ENCODE measurements at places on chromosomes 16 and 17.
A peak's percentile ranks its signal among the peaks of the same experiment; 100 is the strongest.

DNA sequence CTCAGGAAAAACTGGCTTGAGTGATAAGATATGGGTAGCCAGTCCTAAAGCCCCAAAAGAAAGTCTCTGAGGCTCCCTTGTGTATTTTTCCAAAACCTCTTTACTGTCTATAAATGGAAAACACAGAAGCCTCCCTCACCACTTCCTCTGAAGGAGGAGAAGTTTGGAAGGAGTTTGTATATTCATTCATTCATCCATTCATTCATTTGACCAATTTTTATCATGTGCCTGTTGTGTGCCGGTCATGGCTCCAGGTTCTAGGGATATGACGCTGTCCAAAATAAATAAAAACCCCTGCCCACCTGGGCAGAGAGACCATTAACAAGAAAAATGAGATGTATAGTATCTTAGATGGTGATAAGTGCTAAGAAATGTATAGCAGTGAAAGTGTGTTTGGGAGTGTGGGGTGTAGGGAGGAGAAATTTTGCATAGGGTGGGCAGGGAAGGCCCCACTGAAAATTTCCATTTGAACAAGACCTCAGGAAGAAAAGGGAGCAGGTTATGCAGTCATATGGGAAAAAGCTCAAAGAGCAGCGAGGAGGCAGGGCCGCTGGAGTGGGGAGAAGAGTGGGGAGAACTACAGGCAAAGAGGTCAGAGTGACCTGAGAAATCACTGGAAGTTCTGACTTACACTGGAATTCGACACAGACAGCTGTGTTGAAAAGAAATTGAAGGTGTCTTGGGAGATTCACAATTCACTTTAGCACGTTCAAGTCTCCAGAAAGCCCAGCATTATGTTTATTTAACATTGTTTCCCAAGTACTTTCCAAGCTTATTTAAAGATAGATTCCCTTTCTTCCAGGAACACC, 6.1 kb upstream of the WIPI1 start:
- no peak for DNase-seq

GRCh38 chr17:36643086-36643685, 41.8 kb downstream of the MRM1 start:
- DNase-seq = no peak

- DNase-seq = no peak
These were observed 295.3 kb upstream of the MAF start for GRCh38 chr16:79895917-79896203.

GRCh38 chr17:81053041-81053970, 18.4 kb downstream of the BAIAP2 start:
- DNase-seq = no peak

DNA sequence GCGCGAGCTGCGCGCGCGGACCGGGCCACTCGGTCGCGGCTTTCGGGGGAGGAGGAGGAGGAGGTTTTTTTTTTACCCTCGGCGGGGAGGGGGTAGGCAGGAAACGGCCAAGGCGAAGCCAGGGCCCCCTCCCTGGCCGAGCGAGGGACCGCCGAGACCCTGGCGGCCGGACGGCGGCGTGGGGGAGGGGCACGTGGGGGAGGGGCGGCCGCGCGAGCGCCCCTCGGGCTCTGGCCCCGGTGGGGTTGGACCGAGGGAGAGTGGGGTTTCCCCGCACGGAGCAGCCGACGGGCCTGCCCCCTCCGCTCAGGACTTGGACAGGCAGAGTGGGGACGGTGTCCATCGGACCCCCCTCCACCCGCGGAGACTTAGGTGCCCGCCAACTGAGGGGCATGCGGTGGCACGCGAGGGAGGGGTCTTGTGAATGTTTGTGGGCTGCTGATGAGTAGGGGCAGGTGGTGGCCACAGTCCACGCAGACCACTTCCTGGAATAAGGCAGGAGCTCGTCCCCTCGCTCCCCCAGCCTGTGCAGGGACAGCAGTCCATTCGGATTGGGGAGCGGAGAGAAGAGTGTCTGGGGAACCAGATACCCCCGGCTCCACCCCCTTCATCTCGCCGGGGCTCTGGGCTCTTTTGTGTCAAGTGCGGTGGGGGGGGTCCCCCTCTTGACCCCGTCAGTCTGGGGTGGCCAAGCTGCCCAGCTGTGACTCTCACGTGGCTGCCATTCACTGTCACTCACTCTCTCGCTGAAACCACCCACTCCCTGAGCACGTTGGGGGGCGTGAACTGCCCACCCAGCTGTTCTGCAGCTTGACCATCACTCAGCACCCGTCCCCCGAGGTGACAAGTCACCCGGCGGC, 3.0 kb upstream of the CHD3 start:
- DNase-seq = peak; percentile 61

GRCh38 chr16:11797957-11798299, 870 bp upstream of the ZC3H7A start:
- peak; percentile 61 for DNase-seq

- DNase-seq = no peak
These were observed 28.3 kb upstream of the ST6GALNAC1 start for GRCh38 chr17:76671912-76672262.

DNA sequence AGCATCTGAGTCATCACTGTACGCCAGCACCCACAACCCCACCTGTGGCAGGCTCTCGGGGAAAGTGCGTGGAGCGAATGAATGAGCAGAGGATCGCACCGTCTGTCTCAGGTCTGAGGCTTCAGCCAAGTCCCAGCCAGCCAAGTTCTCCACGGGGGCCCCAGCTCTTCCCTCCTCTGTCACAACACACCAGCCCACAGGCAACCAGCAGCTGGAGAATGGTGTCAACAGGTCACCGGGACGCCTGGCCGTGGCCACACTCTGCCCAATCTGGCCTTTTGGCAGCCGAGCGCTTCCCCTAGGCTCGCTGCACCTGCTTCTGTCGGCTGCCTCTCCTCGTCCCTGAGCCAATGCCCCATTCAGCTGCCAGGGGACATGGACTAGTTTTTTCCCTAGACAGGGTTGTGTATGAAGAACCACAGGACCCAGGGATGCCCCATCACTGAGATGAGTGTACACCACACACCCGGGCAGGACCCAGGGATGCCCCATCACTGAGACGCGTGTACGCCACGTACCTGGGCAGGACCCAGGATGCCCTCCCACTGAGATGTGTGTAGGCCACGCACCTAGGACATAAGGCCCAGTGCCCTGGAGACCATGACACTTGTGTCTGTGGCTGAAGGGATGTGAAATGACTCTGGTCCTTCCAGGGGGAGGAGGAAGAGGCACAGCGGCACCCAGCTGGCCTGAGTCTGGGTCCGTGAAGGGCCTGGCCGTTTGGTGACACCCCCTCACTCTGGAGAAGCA, 52.8 kb downstream of the ABR start:
- no peak for DNase-seq

DNA sequence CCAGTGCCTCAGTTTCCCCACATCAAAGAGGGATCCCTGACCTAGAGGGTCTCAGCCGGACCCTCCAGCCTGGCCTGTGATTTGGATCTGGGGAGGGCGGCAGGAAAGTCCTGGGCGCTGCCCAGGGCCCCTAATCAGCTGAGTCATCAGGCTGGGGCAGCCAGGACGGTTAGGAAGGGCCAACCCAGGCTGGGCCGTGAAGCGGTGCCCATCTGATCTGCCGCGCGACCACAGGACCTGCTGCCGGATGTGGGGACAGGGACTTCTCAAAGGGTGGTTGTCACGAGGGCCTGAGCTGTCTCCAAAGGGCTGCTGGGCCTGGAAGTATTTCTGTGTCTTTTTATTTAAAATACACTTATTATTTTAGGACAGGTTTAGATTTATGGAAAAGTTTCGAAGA, 4.4 kb downstream of the TPSAB1 start:
- peak; percentile 16 for DNase-seq

DNA sequence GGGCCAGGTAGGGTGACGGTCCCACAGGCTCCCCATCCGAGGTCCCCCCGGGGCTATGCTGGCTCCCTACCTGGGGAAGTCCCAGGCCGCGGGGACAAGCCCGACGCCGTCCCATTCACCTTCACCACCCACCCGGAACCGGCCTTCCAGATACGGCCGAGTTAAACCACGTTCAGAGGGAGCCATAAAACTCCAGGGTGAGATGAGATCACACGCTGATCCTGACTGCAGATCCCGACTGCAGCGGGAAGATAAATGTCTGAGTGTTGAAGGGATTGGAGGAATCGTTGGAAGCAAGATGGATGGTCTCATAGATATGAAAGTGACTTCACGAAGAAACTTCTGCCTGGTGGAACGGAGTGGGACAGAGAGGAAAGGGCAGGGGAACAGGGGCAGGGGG, 13.6 kb upstream of the C1QTNF8 start:
- no peak for DNase-seq

DNA sequence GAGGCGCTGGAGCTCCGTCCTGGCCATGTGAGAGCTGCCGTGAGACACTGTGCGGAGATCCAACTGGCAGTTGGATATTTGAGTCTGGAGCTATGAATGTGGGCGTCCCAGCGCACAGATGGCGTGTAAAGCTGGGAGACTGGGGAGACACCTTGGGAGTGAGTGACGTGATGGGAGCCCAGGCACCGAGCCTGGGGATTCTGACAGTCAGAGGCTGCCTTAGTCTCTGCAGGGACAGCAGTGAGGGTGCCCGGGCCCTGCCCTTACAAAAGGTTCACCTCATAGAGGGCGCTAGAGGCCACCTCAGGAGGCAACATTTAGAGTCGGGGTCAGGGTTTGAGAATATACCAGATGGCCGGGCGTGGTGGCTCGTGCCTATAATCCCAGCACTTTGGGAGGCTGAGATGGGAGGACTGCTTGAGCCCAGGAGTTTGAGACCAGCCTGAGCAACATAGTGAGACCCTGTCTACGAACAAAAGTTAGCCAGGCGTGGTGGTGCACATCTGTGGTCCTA, 194.1 kb upstream of the GSE1 start:
- no peak for DNase-seq

DNA sequence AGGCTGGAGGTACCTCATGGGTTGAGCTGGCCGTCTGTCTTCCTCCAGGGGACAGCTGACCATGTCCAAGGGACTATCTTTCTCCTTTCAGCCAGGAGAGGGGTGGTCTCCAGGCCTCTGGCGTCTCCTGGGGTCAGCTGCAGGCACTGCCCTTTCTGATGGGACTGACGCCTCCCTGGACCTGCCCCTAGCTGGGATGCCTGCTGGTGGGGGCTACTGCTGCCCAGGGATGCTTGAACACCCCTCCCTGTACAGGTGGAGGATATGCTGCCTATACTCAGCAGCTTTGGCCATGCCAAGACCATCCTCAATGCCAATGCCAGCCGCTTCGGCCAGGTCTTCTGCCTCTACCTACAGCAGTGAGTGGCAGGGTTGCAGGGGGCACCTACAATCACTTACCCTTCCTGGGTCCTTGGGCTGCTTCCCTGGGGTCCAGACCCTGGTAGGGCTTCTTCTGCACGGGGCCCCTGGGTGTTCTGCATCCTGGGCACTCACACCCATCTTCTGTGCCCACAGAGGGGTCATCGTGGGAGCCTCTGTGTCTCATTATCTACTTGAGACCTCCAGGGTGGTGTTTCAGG, 4.2 kb downstream of the MYO15B start:
- no peak for DNase-seq

GRCh38 chr16:61146429-61146828, 889.8 kb downstream of the CDH8 start:
- no peak for DNase-seq

GRCh38 chr16:84396537-84397008, 28.2 kb downstream of the ATP2C2 start:
- DNase-seq = no peak

- DNase-seq = no peak
These were observed 32.2 kb downstream of the TEX2 start for GRCh38 chr17:64230791-64231408.

DNA sequence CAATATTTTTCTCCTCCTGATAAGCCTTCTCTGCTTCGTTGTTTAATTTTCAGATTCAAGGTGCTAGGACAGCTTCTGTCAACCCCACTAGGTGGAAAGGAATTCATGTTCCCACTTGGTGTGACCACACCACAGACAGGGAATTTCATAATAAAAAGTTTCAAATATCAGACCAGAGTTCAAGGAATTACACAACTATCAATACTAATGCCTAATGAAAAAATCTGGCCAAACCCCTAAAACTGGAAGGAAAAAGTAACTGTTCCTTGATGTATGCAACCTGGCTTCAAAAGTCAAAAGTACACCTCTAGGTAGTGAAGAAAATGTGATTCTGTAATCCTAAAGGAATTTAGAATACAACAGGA, 87.8 kb upstream of the CORO6 start:
- DNase-seq = no peak

DNA sequence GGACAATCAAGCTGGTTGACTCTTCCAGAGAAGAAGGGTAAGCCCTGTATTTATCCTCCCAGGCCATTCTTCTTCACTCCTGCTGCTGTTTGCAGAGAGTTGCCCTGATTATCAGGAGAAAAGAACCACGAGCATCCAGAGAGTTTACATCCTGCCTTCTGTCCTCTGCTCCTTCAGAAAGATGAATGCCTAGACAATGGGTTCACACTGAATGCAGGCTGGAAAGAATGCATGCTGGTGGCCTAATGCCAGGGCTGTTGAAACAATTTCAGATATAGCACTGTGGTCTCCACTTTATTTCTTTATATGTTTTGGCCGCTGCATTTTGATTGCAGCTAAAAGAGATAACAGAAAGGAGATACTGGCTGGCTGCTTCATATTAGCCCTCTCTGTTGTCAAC, 21.2 kb upstream of the HAS3 start:
- no peak for DNase-seq

- DNase-seq = no peak
These were observed 86.4 kb downstream of the FOXL1 start for GRCh38 chr16:86664522-86665318.

GRCh38 chr17:60720763-60721531, 43.3 kb downstream of the BCAS3 start:
- peak; percentile 16 for DNase-seq

DNA sequence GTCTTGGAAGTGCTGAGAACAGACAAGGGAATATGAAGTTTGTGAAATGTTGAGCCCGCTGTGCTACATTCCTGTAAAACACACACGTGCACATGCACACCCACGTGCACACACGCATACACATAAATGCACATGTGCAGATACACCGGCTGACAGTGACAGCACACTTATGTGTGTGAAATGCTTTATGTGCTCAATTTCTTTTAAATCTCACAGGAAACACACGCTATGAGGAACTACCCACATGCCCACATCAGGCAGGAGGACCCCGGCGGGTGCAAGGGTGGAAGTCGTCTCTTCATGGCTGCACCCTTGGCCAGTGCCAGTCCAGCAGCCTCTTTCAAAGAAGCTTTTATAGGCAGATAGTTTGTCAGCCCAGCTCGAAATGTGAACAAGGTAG, 561 bp upstream of the WFDC1 start:
- DNase-seq = no peak

GRCh38 chr16:80488167-80488566, 52.6 kb upstream of the DYNLRB2 start:
- DNase-seq = no peak

- no peak for DNase-seq
These were observed at the start of gene DPEP1 for GRCh38 chr16:89613231-89613953. Gene DPEP1, plus strand, starts transcription at chr16:89613642. Its CDS starts 16,769 bp downstream, at chr16:89630411.
